PC-9 (cell line): ENCODE measurements at places on chromosomes 1 and 21. TPM values are rescaled to one million over a fixed set of nuclear protein-coding genes. Genes with fewer than 3 reads are reported as not detected.

DNA sequence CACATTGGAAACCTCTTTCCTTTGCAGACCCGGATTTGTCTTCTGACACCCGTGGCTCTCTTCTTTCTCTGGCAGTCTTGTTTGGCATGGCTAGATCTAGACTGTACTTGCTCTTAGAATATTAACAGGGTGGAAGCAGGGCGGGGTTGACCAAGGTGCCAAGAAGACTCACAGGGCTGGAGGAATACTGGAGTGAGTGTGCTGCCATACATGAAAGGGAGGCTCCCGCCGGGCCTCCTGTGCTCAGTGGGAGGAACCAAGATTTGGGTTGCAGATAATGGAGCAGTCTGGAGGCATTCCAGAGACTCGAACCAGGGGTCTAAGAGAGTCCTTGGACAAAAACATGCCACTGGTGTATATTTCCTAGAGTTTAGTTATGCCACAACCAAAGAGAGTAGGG, 27.6 kb upstream of the SNX27 start:
- DNase-seq = no peak

- DNase-seq = no peak
These were observed 21.8 kb downstream of the VTCN1 start for GRCh38 chr1:117188816-117189437.

DNA sequence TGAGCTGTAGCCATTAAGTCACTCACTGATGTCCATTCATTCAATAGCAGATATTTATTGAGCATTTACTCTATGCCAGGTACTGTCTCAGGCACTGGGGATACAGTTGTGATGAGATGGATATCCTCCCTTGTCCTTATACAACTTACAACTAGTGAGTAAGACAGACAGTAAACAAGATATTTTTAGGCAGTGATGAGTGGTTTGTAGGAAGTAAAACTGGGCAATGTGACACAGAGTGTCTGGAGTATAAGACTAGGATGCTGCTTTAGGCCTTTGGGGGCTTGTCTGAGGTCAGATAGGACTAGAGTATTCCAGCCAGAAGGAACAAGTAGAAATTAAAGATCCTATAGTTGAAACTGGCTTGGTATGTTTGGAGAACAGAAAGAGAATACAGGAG, 41.4 kb downstream of the NOS1AP start:
- no peak for DNase-seq

DNA sequence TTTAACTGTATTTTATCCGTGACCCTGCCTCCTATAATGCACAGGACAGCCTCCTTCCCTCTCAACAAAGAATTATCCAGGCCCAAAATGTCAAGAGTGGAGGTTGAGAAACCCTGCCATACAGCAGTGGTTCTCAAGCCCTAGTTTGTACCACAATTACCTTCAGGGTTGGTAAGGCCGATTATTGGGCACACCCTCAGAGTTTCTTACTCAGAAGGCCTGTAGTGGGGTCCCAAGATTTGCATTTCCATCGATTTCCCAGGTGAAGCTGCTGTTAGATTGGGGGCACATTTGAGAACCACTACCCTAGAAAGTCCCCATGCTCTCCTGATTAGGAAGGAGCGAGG, 400 bp upstream of the PGBD2 start:
- no peak for DNase-seq

- DNase-seq = no peak
These were observed 176.0 kb downstream of the SEC16B start for GRCh38 chr1:177793900-177794299.

RGL1 gene
- total RNA-seq = 2.1 and 2.6 TPM in 2 replicates
